Brain (organoid and tissue), 16 donors: ENCODE measurements at places on chromosomes 12 and 14.

DNA sequence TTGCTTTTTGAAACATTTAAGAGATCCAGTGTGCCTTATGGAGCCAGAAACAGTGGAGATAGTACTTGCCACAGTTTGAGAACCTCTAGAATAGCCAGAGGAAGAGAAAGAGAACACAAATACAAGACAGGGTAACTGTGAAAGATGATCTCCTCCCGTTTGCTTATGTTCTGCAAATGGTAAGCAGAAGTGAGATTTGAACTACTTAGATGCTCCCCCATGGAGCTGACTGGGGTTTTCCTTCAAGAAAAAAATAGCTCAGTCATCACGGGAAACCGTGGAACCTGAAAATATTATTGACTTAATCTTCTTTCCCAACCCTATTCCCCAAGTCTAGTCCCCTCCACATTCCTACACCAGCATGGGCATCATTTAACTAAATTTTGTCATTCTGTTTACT lies 87.1 kb downstream of the KIF21A start:
- no peak for DNase-seq

DNA sequence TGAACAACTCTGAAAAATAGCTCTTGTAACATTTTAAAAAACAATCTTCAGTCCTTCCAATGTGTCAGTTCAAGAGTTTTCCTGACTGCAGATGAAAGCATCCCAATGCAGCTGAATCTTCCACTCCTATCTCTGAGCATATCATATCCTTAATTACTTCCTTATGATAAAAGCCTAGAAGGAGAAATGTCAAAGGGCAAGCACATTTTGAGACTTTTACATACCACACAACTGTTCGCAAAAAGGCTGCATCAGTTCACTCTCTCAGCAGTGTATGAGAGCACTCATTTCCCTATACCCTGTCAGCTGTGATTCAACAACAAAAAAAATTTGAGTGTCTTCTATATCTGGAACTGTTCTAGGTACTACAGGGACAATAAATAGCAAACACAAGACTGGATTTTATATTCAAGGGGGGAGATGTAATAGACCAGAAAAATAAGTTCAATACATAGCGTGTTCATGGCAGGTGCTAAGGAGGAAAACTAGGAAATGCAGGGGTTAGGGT lies 66.1 kb downstream of the ACADS start:
- no peak for DNase-seq

GRCh38 chr14:105883066-105884005 lies 357.0 kb downstream of the TMEM121 start:
- no peak for DNase-seq

DNA sequence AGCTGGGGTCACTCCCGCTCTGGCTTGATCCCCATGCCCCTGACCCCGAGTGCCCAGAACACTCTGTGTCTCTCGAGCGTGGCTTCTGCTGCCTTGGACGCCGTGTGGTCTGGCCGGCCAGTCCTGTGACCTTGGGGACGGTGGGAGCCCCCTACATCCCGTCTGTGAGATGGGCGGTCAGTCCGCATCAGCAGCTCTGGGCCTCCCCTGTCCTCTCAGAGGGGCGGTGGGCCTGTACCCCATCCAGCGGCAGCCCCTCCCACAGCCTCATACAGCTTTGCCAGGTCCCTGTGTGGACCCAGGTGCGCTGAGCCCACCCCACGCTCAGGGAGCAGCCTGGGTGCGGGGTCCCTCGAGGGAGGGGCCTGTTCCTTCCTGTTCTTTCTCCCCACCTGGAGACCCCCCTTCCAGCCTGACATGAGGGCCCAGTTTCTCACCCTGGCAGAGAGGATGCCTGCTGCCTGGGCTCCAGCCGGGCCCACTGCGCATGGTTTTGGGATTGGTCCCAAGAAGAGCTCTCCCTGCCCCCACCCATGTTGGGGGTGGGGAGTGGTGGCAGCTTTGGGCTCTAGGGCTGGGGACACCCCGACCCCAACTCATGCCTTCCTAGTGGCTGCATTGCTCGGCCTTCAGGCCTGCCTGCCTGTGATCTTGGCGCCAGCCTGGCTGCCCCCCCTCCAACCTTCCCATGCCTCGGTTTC lies 1.5 kb downstream of the MTA1 start:
- DNase-seq: no peak

DNA sequence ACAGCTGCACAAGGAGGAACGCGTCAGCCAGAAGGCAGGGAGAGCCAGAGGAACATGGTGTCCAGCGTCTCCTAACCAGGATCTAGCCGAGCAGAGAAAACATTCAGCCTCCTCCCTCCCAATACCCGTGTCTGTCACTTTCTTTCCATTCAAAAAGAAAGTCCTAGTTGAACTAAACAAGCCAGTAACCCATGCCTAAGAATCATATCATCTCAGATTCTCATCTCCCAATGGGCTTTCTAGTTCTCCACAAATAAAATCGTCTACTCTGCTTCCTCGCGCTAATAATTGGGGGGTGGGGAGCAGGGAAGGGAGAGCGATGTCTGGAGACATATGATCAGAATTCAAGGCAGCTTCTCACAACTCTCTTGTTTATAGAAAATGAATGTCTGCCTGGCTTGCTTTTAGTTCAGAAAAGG lies 7.4 kb downstream of the NKX2-1 start:
- no peak for DNase-seq

GRCh38 chr14:69326611-69327010 lies 66.7 kb downstream of the GALNT16 start:
- DNase-seq: no peak

DNA sequence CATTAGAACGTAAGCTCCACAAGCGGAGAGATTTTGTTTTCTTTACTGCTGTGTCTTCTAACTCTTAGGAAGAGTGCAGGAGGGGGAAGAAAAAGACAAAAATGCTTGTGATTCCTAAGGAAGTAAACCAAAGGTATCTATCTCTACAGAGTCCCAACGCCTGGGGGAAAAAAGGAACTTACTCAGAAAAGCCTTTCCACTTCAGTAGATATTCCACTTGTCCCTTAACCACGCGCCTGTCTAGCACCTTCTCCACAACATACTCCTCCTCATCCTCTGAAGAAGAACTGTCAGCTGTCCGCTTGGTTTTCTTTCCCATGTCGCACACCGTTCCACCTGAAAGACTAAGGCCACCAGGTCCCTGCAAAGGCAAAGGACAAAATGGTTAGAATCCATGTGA lies 22.6 kb downstream of the CBX5 start:
- no peak for DNase-seq

GRCh38 chr14:68820119-68820518 lies 27.3 kb upstream of the ZFP36L1 start:
- no peak for DNase-seq

DNA sequence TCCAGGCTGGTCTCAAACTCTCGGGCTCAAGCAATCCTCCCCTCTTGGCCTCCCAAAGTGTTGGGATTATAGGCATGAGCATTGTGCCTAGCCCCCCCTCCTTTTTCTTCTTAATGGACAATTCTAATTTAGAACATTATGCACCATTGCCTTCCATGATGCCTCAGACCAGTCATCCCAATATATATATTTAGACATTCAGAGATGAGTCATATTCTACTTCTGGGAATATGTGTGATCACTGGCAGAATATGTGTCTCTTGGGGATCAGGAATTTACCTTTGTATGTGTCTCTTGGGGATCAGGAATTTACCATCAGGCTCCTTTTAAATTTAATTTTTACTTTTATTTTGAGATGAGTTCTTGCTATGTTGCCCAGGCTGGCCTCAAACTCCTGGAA lies 7.5 kb upstream of the CCDC177 start:
- DNase-seq: no peak

- DNase-seq: peak; percentile 54
Measured at GRCh38 chr12:10562306-10562933, 51.0 kb downstream of the MAGOHB start.

- DNase-seq: no peak
Measured at GRCh38 chr12:75816897-75817296, 214.7 kb downstream of the PHLDA1 start.

DNA sequence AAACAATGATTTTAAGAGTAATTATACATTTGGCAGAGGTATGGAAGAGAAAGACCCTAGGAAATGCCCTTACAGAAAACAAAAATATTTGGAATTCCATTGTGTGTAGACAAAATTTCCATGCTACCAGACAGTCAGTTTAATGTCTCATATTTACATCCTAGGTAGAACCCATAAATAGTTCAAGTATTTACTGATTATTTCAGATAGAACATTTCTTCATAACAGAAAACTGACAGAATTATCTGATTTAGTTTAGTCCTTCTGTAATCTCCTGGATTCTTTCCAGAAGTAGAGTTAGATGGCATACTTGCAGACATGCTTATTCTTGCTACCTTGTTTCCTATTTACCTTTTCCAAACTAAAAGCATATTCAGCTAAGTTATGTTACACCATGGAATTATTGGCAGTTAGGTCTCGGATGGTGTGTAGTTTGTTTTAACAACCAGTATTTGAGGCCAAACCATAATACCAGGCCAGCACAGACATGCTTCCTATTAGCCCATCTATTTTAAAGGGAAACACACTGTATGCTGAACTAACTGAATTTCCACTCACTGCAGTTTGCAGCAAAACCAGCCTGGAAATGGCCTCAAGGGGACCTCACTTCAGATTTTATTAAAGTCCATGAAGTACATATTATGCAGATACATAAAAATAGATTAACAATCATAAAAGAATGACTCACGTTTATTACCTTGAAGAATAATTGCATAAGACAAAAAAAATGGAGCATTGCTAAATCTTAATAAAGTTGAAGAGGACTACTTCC lies 126.6 kb upstream of the LRIG3 start:
- no peak for DNase-seq

DNA sequence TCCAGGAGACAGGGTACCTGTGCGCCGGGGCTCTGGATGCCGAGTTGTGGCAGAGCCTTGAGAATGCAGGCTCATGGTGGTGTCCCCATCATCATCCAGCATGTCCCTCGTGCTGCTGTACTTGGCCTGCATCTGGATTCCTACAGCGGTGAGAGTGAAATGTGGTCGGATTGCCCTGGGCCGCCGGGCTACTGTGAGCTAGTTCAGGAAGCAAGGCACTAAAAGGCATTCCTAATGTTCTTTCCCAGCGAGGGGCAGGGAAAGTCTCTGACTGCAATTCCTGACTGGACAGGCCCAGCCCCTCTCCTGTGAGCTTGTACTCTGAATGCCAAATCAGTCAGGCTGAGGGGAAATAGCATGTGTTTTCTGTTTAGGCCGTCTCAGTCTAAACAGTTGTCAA lies at the start of gene CLEC1A:
CLEC1A (minus strand) TSS at position 195 of the 400 bp plus-strand sequence; CDS start at position 132, 63 bp downstream.
- no peak for DNase-seq

DNA sequence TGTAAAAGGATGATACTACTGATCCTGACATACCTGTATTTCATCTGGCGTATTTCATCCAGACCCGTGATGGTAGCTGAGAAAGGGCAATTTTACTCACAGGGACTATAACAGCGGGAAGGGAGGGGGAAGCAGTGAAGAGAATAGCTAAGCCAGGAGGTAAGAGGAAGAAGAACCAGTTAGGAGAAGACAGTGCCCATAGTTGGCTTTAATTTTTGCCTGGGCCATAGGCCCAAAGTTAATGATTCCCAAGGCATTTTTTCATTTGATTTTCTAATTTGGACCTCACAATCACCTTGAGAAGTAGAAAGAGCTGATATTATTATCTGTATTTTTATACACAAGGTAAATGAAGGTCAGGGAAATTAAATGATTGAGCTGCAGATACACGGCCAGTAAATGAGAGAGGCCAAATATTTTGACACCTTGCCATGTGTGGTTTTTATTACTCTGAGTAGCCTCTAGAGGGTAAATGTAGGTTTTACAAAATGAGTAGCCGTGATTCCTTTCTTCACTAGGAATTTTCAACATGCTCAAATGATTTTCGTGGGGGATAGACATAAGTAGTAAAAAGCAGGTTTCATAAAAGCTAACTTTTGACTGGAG lies 382.2 kb downstream of the FUT8 start:
- DNase-seq: no peak

DNA sequence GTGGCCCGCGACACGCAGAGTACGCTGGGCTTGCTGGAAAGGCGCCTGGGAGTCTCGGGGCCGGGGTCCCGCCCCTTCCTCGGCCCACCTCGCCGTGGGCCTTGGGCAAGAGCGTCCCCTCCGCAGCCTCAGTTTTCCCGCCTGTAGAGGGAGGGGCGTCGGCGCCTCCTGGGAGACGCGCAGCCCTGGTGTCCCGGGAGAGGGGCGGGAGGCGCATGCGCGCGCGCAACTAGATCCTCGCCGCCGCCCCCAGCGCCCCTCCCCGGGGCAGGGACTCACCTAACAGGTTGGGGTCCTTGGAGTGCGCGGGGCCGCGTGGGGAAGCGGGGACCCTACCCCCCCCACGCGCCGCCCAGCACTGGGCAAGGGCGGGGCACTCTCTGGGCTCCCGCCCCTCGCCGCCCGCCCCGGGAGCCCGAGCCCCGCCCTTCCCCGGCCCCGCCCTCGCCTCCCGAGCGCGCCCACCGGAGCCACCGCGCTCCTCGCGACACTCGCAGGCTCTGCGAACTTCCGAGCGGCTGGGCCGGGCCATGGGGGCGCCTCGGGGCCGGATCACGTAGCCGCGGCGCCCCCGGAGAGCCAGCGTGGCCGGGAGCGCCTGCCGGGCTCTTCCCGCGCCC lies at the start of gene KIF26A:
KIF26A (plus strand) TSS at position 490 of the 620 bp plus-strand sequence. CDS start 136 bp downstream, outside the sequence.
- peak; percentile 72 for DNase-seq

DNA sequence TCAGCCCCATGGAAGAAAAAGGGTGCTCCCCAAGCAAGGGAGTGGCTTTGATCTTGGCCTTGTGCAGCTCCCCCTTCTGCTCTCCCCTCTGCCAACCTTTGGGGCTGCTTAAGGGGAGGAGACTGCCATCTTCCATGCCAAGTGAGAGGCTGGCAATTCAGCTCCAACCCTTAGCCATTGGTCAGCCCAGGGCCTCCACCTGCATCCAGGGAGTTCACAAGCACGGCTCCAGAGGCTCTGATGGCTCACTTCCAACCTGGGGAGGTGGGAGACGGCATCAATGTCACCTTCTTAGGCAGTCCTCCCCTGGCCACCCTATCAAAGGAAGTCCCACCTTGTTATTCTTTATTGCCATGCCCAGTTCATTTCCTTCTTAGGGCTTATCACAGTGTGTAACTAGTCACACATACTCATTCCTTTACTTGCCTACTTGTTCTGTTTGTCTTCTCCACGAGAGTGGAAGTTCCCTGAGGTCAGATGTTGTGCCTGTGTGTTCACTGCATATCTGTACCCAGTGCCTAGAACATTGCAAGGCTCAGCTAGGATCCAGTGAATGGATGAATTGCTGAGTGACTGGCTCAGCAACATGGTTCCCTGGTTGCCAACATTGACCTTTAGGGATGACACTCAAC lies 5.0 kb downstream of the HDAC7 start:
- no peak for DNase-seq
